Fibroblast of the aortic adventitia (primary cell): ENCODE measurements at places on chromosomes 16 and 17. TPM values are rescaled to one million over a fixed set of nuclear protein-coding genes. Genes with fewer than 3 reads are reported as not detected.
A peak's percentile ranks its signal among the peaks of the same experiment; 100 is the strongest.

KRT20 gene
- total RNA-seq = not detected in 2 replicates

CISD3 gene
- 3.4 and 6.5 TPM in 2 replicates for total RNA-seq

ARL5C gene
- 2.1 TPM in 1 of 2 replicates, not detected in the other for total RNA-seq

CACNG5 gene
- total RNA-seq = not detected in 2 replicates

DYNC1LI2 gene
- total RNA-seq = 148 and 256 TPM in 2 replicates

CRHR1 gene
- total RNA-seq = not detected in 2 replicates

ALOX12 gene
- 0.65 TPM in 1 of 2 replicates, not detected in the other for total RNA-seq

CD300H gene
- not detected in 2 replicates for total RNA-seq

TEFM gene
- 6.1 and 21.0 TPM in 2 replicates for total RNA-seq

- DNase-seq = no peak
These were observed 26.5 kb downstream of the MBTPS1 start for GRCh38 chr16:84090211-84090610.

GRCh38 chr17:78986048-78986648, 6.4 kb upstream of the LGALS3BP start:
- DNase-seq = peak; percentile 70

GRCh38 chr16:87461466-87461991, 31.3 kb downstream of the ZCCHC14 start:
- DNase-seq = peak; percentile 49

- DNase-seq = no peak
These were observed 550.1 kb downstream of the KCNJ18 start for GRCh38 chr17:22242472-22242871.

GRCh38 chr17:63533433-63534077, 10.4 kb downstream of the KCNH6 start:
- no peak for DNase-seq

DNA sequence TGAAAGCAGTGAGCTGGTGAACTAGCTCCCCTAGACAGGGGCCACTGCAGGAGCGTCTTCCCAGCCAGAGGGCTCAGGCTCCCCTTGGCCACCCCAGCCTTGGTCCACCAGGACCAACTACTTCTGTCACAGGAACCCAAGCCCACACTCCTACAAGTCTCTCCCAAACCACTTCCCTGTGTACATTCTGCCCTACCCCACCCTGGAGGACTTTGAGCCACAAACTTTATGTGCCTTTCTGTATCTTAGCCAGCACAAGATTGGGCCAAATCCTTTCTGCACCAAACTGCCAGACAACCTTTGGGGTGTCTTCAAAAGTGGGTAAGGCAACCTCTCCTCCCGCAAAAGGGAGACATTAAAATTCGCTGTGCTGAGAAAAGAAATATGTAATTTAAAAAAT, 31.6 kb downstream of the EFCAB5 start:
- no peak for DNase-seq

DNA sequence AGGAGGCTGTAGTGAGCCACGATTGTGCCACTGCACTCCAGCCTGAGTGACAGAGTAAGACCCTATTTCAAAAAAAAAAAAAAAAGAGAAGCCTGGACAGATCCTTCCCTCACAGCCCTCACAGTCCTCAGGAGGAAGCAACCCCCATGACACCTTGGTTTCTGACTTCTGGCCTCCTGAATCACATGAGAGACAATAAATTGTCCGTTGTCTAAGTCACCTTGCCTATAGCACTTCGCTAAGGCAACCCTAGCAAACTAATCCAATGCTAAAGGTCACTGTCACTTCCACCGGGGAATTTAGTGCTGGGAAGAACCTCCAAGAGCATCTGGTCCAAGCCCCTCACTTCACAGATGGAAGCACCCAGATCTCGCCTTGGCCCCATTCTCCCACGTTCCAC, 18.9 kb upstream of the SLC39A11 start:
- no peak for DNase-seq

GRCh38 chr16:67471758-67472384, 9.1 kb downstream of the ATP6V0D1 start:
- no peak for DNase-seq

DNA sequence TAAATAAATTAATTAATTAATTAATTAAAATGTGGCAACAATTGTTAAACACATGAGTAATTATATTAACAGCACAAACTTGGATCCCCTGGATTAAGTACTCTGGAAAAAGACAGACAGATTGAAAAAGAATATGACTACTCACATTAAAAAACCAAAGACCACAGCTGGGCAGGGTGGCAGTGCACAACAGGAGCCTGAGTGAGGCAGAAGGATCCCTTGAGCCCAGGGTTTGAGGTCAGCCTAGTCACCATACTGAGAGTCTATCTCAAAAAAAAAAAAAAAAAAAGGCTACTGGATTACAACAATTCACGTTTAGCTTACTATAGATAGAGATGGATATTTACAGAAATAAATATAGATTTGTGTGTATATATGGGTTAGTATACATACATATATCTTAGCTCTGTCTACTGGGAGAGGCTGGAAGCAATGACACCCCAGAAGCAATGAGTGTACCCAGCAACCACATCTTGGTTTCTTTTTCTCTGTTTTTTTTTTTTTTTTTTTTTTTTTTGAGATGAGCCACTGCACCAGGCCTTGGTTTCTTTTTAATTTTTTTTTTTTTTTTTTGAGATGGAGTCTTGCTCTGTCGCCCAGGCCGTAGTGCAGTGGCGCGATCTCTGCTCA, 10.6 kb upstream of the SUZ12 start:
- no peak for DNase-seq

DNA sequence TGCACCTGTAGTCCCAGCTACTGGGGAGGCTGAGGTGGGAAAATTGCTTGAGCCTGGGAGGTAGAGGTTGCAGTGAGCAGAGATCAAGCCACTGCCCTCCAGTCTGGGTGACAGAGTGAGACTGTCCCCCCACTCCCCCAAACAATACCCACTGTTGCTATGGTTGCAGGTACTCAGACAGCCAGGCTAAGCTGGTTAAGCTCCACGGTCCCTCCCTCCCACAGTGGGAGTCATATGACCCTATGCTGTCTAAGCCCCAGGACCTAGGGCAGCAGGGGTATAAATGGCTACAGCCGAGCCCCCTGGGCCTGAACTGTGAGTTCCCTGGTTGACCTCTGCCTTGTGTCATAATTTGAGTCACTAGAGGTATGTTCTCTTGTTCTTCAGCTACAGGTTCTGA, 15.9 kb upstream of the RPRML start:
- no peak for DNase-seq

DNA sequence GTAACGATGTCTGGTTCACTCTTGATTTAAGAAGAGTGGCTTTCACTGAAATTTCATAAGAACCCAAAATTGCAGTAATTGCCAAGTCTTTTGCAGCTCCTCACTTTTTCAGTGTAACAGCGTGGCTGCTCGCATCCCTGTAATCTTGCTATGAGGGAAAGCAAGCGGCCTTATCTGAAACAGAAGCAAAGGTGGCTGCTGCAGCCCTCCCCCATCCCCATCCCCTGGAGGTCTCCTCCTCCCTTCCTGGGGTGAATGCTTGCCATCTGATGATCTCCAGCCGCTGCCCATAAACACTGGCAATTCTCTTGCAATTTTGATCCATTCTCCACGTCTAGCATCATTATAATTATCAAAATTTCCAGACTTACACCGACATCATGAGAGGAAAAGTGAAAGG, 182.5 kb upstream of the ASIC2 start:
- no peak for DNase-seq

DNA sequence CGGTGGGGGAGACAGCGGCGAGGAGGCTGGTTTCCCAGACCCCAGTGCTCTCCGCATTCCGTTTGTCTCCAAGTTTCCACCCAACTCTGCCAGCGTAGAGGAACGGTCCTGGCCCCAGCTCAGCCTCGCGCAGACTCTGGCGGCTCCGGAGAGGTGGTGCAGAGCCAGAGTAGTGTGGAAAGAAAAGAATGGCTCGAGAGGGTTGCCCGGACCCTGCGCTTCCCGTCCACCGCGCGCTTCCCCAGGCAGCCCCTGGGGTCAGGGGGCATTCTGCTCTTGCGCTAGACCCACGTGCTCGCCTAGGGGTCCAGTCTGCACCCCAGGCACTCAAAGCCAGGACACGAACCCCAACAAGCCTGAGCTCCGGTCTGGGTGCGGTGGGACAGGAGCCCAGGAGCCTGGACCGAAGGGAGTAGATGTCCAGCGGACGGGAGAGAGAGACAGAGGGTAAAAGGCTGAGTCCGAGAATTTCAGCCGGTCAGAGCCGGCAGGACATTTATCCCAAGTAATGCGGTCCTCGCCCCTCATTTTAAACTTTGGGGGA, 3.8 kb downstream of the PMP22 start:
- DNase-seq = peak; percentile 63

DNA sequence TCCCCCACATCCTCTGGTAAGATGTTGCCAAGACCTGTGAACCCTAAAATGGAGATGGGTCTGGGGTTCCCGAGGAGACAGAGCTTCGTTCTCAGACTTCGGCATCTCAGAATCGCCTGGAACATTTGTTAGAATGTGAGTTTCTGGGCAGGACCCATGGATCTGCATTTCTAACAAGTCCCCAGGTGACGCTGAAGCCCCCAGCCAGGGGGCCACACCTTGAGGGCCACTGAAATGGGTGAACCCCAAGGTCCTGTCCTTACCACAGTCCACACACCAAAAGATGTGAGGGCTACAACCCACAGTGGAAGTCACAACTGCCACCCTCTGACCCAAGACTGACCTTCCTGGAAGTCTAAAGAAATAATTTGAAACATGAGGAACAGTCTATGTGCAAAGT, 14.0 kb downstream of the MPP3 start:
- DNase-seq = no peak
